ENCODE measurements at places on chromosomes 1 and 21.

DNA sequence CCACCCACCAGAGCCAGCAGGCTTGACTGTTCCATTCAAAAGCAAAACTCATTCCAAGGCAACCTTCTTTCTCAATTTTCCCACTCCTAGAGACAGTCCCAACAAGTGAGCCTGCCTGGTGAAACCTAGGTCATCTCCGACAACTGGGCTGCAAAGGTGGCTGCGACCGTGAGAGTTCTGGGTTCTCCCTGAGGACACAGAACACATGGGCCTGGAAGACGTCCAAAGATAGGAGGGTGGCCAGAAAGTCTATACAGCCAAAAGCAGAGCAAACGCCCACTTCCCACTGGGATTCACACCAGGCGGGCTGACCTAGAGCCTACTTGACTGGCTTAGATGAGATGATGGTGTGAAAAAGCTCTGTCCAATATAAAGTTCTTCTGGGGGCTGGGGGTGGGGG is 90.2 kb upstream of the GRIK3 start:
- DNase-seq: no peak

DNA sequence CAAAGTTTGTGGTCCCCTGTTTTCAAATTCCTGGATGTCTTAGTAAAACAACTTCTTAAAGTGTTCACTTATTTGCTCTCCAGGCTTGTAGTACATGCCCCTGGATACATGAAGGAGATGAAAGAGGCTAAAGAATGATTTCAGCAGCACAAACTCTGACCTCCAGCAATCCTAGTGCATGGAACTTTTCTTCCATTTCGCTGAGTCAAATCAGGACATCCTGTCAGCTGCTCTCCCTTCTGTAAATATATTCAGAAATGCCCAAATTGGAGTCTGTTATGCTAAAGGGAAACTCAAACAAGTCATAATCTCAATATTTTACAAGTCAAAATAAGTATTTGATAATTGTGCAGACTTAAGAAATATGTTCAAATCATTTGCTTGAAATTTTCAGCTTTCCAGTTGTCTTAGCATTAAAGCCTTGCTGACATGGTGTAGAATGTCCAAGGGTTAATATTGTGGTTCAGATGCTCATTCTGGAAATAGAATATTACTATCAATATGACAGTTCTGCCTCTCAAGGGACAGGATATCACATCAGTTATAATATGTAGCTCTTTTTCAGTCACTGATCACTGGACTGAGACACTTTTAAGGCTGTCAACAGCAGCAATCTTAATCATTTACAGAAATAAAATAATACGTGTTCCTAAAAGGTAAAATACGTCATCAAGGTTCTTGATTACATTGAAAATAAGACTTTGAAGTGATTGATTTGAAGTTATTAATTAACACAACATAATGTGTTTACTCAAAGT is 1157.3 kb downstream of the PLA2G4A start:
- DNase-seq: no peak

DNA sequence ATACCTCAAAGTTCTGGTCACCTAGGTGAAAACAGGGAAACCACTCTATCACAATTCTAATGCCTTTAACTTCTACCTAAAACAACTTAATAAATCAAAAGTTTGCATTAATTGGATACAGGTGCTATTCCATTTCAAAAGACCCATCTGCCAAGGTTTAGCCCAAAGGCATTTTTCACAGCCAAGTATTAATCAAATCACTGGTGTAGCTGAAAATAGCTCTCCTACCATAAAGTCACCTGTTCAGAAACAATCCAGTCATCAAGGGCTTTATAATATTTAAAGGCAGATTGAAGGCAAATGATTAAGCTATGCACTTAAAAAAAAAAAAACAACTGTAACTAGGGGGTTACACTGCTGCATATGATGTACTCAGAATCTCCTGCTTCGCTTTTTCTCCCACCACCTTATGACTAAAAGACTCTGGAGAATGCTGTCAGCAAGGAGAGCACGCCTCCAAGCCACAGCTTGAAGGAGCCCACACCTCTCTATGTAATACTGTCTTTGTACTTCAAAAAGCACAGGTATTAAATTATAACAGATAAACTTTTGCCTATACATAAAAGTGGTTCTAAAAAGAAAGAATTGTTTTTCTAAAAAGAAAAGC is 20.5 kb downstream of the KIAA0319L start:
- DNase-seq: no peak

DNA sequence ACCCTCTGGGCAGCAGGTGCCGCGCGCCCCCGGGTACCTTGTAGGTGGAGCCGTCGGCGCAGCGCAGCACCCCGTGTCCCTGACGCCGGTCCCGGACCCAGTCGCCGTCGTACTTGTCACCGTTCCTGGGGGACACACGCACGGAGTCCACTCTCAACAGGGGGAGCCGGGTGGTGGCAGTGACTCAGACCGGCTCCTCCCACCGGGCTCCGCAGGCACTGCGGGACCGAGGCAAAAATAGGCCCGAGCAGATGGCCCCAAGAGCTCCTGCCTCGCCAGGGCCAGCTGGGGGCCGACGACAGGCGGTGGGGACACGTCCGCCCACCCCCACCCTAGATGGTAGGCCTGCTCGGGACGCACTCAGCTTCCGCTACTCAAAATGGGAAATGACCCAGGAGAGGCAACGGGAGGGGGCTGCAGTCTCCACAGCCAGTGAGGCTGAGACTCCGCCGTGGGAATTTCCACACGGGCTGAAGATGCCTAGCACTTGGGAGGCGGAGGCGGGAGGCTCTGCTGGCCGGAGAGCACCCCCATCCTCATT is 6.3 kb downstream of the MORN1 start:
- DNase-seq: no peak

GRCh38 chr1:8562222-8562621 is 244.3 kb downstream of the SLC45A1 start:
- no peak for DNase-seq

DNA sequence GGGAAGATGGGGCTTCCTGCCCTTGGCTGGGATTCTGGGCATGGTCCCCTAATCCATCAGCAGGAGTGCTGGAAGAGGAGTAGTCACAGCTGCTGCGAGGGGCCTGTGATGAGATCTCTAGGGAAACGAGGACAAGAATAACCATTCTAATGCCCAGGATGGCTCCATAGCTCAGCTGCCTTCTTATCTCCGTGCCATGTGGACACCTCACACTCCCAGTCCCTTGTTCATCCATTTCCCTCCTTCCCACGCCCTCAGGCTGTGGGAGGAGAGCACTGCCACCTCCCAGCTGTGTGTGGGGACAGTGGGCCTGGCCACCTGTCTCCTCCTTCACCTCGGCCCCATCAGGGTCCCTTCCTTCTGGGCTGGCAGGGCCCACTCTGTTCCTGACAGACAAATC is 16.1 kb upstream of the ETV3 start:
- no peak for DNase-seq

DNA sequence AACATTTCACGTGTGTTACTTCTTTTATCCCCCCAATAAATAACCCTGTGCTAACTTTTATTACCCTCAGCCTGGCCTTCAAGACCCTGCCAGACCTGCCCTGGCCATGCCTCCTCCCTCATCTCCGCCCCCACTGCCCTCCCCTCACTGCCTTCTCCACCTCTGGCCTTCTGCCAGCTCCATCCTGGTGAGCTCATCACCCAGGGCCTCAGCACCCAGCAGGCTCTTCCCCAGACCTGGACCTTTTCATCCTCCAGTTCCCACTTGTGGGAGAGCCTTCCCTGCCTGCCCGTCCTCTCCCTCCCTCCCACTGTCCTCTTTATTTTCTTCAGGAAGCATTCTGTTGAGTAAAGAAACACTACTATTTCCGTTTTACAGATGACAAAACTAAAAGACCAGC is 72.0 kb downstream of the SLC66A1 start:
- DNase-seq: no peak

Measured in stimulated activated CD8-positive, alpha-beta memory T cell treated with anti-CD3 and anti-CD28 coated beads, Interleukin-4, amount 100 ng/mL, for 1 hour (primary cell).